ENCODE measurements at places on chromosomes 2 and 18.

DNA sequence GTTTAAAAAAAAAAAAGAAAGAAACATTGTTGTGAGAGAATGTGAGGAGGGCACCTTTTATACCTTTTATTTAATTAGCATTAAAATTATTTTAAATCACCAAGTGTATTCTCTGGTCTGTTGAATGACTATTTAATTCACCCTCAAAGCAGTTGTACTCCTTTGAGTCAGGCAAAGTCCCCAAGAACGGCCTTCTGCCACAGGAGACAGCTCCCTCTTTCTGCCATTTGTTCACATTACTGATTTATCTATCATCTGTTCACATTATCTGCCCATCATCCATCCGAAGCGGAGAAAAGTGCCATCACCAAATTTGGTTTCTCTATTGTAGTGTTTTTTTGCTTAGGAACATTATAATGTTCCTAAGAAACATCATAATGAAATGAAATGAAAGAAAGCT is 240.7 kb upstream of the DPP10 start:
- no peak for DNase-seq

GRCh38 chr2:57981083-57981768 is 65.4 kb upstream of the VRK2 start:
- DNase-seq, result no peak

DNA sequence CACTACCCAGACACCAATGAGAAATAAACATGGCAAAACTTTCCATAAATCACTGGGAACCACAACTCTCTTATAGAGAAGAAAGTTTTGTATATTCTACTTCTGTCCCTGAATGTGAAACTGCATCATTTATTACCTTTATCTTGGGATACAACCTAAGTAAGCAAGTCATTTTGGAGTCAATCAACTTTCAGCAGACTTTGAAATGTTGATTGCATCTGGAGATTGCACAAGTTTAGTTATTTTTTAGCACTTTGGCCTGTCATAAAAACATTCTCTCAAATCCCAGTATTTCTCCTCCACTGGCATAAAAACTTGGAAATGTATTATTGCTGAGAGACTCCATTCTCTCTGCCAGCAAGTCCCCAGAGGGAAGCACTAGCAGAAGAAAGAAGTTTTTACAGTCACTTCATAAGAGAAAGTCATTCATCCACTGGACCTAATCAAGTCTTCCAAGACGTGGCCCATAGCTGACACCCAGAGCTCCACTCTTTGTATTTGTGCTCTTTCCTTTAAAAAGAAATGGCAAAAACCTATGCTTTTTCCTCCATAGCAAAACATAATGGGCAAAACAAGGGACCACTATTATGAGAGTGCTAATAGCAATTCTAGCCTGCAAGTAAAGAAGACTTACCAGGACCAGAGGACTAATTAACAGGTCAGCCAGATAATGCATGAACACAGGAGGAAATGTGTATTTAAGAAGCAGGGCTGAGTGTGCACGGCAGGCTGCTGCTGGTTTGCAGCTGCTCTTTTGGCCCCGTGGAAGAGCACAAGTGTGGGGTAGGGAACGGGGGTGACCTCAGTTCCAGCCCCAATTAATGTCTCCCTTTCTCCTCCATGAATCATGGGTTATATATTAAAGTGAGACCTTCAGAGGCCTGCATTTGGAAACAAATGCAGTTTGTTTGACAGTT is 171.5 kb downstream of the INO80D start:
- no peak for DNase-seq

GRCh38 chr2:36497570-36498163 is 100.3 kb downstream of the FEZ2 start:
- DNase-seq, result no peak

GRCh38 chr2:224843141-224843540 is 127.0 kb upstream of the CCDC195 start:
- DNase-seq, result no peak

GRCh38 chr2:212052412-212053159 is 486.0 kb downstream of the ERBB4 start:
- no peak for DNase-seq

GRCh38 chr2:154170400-154170799 is 298.7 kb downstream of the GALNT13 start:
- DNase-seq, result no peak

DNA sequence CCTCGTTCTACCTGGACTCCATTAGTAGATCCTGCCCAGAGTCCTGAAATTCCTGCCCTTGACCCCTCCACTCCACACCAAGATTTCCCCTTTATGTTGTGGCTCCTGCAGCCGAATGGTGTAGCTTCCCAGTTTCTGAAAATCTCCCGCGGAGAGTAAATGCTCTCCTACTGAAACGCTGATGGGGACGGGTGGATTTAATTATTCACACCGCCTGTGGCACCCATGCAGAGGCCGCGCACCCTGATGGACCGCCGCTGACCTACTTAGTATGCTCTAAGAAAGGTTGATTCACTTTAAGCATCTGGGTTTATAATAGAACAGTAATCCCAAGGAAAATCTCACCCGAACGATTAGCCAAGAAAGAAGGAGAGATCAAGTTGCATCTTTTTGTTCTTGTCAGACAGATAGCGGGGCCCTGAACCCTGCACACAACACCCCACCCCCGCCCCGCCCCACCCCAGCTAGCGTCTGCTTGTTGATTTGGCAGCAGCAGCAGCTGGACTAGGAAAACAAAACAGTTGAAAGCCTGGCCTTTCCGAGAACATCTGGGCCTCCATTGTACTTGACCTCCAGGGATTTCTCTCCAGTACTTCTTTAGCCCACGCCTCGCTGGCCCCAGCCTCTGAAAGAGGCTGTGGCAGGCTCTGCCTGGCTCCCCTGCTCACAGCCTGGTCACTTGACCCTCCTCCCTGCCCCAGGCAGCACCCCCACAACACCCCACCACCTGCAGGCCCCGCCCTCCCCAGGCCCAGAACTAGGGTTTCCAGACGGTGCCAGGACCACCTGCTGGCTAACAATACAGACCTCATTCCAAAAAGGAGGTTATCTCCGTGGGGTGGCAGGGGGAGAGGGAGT is 53.6 kb downstream of the DPYSL5 start:
- no peak for DNase-seq

GRCh38 chr2:29627279-29627711 is 294.1 kb downstream of the ALK start:
- DNase-seq, result no peak

- no peak for DNase-seq
Observed at GRCh38 chr2:74887445-74887951, 53.6 kb downstream of the HK2 start.

GRCh38 chr2:30666266-30666874 is 140.9 kb downstream of the CAPN13 start:
- DNase-seq, result no peak

GRCh38 chr2:175805442-175806124 is 196.5 kb downstream of the LNPK start:
- DNase-seq, result no peak

DNA sequence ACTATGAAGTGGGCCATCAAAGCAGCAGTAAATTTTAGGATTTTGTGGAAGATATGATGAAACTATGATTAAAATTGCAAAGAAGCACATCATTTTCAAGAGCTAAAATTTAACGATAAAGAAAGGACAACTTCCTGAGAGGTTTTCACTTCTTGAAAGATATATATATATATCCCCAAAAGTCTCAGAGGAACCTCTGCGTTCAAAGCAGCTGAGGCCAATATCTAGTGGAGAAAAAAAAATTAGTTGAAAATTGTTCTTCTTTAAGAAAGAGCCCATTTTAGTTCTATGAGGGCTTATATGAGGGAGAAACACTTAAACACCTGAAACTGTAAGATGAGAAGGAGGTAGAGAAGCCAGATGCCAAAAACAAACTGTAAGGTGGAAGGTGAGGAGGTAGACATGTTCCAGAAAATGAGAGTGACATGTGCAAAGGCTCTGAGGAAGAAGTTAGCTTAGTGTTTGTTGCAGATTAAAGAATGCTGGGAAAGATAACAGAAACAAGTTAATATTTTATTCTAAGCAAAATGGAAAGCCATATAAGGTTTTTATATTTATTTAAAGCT is 72.9 kb upstream of the VRK2 start:
- DNase-seq, result no peak

- peak; percentile 43 for DNase-seq
Observed at GRCh38 chr2:70141902-70142589, 48.8 kb downstream of the C2orf42 start.

- no peak for DNase-seq
Observed at GRCh38 chr2:218427741-218428140, 8.8 kb downstream of the VIL1 start.

DNA sequence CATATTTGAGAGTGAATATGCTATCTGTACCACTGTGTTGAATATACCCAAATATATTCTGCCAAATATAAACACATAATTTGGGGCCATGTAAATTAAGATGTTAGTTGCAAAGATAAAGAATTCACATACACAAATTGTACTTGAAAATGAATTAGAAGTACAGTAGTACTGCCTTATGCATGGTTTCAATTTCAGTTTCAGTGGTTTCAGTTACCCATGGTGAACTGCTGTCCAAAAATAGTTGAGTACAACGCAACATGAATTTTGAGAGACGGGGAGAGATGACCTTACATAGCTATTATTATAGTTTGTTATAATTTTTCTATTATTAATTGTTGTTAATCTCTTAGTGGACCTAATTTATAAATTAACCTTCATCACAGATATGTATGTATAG is 1313.0 kb upstream of the FAM98A start:
- DNase-seq, result no peak

DNA sequence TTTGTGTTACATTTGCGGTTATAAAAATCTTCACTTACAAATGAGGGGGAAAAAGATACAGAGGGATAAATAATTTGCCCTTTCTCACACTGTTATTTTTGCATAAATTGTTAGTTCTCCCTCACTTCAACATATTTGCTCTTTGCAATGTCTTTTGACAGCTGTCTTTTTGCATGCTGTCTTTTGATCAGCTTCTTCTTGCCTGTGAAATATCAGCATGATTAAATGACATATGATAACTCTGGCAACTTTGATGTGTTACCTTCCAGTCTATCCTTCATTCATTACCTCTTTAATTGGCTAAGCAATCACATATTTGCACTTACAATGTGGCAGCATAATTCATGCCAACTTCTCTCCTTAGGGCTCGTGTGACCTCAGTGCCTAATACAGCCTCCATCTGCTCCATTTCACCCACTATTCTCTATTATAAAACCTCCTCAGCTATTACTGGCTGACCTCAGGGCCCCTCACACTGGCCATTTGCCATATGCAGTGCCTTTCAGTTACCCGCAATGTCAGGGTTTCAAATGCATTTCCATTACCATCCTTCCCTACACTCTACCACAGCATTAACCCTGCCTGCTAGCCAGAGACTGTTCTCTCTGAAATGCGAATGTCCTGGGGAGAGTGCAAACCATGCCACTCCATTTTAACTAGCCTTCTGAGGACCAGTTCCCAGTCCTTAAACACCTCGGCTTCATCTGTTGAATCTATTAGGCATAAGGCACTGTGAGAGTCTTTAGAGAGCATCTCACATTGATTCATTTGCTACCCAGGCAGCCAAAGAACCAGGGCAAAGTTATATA is 1056.6 kb upstream of the CHAC2 start:
- no peak for DNase-seq

DNA sequence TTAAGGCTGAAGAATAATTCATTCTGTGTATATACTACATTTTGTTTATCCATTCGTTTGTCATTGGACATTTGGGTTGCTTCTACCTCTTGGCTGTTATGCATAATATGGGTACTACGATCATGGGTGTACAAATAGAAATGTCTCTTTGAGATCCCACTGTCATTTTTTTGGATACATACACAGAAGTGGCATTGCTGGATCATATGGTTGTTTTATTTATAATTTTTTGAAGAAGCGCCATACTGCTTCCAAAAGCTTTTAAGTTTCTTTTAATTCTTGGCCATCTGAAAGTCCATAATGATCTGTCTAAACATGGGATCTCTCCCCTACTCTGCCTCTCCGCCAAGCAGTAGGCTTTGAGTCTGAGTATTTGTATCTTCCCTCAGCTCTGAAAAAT is 18.6 kb downstream of the PPM1B start:
- no peak for DNase-seq

DNA sequence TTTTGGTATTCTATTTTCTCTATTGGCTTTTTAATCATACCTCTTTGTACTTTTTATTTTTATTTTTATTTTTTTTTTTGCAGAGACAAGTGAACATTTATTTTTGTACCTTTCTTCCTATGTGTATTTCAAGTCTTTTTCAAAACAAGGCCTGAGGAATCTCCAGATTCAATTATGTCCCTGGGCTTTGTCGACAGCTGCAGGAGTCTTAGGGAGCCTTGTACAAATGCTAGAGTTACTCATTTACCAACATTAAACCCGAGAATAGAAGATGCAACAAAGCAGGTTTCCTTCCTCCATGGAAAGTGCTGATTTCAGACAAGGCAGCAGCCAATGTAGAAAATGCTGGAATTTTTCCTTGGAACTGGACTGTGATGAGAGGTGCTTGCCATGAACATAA is 242.8 kb downstream of the TNS1 start:
- DNase-seq, result no peak

DNA sequence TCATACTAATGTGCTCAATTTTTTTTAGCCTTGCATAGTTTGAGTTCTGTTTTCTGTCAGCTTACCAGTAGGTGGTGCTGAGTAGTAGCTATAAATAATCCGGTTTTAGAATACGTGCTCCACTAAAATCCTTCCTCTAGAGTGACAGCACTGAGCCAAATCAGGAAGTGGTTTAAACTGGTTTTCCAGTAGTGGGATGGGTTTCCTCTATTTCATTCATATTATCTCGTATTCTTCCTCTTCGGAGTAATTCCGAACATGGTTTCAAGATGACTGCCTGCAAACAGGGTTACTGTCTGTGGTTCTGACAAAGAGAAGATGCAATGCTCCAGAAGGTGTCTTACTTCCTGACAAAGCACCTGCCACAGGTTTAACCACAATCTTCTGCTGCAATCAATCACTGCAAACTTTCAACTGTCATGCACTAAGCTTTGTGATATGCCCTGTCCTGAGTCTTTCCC is 496.9 kb upstream of the VRK2 start:
- no peak for DNase-seq

DNA sequence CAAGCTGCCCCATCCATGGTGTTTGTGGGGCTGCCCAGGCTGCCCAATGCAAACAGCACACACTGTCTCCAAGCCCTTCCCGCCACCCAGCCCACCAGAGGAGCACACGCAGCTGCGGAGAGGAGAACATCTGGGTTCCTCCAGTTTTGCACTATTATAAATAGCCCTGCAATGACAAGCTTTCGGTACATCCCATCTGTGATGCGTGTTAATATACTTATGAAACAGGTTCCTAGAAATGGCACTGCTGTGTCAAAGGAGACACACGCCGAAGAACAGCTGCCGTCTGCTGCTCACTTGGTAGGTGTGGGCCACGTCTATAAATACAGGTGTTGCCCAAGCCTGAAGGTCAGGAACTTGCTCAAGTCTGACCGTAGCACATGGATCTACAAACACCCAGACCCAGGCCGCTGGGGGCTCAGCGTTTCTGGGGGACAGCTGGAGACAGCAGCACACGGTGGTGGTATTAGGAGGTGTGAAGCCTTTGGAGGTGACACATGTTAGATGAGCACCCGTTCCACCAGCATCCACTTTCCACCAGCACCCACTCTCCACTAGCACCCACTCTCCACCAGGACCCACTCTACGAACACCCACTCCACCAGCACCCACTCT is 34.3 kb downstream of the PXDN start:
- no peak for DNase-seq

Measured in stimulated activated CD4-positive, alpha-beta T cell treated with anti-CD3 and anti-CD28 coated beads, Interleukin-12 subunit alpha, Interleukin-12 subunit beta, amount 100 ng/mL, for 24 hours (primary cell).